ENCODE measurements at places on chromosomes 16 and 17.

- no peak overlapping the region for H3K4me3 ChIP-seq
- peaks cover 94% of the 10 kb centered on the region for H3K36me3 ChIP-seq
- no peak overlapping the region for H3K27ac ChIP-seq
- no peaks in the 10 kb centered on the region for H3K4me1 ChIP-seq
- H3K27me3 ChIP-seq, result no peaks in the 10 kb centered on the region
Measured at GRCh38 chr16:23406546-23407240, 46.3 kb downstream of the COG7 start.

GRCh38 chr16:87854053-87854906 is 15.0 kb downstream of the SLC7A5 start:
- DNase-seq, result no peak
- H3K27me3 ChIP-seq, result no peaks in the 10 kb centered on the region
- peaks cover 6% of the 10 kb centered on the region for H3K36me3 ChIP-seq
- H3K4me1 ChIP-seq, result peaks cover 4% of the 10 kb centered on the region
- H3K27ac ChIP-seq, result peak overlapping the region; percentile 35

- DNase-seq, result no peak
- no peak overlapping the region for H3K4me3 ChIP-seq
- no peaks in the 10 kb centered on the region for H3K36me3 ChIP-seq
- no peak overlapping the region for H3K27ac ChIP-seq
- peaks cover 16% of the 10 kb centered on the region for H3K27me3 ChIP-seq
Measured at GRCh38 chr17:79473876-79474440, 136.9 kb downstream of the RBFOX3 start.

DNA sequence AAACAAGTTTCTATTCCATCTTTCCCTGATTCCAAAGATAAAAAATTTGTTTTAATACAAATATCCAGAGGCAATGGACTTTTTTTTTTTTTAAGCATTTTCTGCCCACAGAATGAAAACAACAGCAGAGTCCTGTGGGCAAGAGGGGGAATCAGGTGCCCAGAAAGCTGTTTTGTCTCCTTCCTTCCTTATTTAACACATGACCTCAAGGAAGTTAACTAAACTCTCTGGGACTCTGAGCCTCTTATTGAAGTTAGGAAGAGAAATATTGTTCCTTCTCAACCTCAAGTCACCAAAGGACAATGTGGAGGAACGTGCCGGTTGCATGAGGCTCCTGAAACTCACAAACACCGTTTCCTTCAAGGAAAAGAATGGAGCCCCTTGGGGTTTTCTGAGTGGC is 34.9 kb downstream of the LITAF start:
- peaks cover 98% of the 10 kb centered on the region for H3K36me3 ChIP-seq
- DNase-seq, result no peak
- H3K4me3 ChIP-seq, result no peak overlapping the region
- peaks cover 30% of the 10 kb centered on the region for H3K4me1 ChIP-seq
- peak overlapping the region; percentile 9 for H3K27ac ChIP-seq

- H3K4me3 ChIP-seq, result peak overlapping the region; percentile 1
- no peak for DNase-seq
- H3K4me1 ChIP-seq, result peaks cover 6% of the 10 kb centered on the region
- H3K27me3 ChIP-seq, result no peaks in the 10 kb centered on the region
- H3K36me3 ChIP-seq, result peaks cover 13% of the 10 kb centered on the region
Measured at GRCh38 chr16:2253293-2253692, 1.9 kb upstream of the ECI1 start.

- H3K4me3 ChIP-seq, result no peak overlapping the region
- H3K36me3 ChIP-seq, result no peaks in the 10 kb centered on the region
Measured at GRCh38 chr16:26189536-26189935, 497.8 kb downstream of the HS3ST4 start.

- H3K27ac ChIP-seq, result no peak overlapping the region
- H3K4me3 ChIP-seq, result no peak overlapping the region
- DNase-seq, result no peak
- H3K27me3 ChIP-seq, result no peaks in the 10 kb centered on the region
- H3K36me3 ChIP-seq, result no peaks in the 10 kb centered on the region
Measured at GRCh38 chr16:59697236-59697635, 963.1 kb upstream of the GOT2 start.

GRCh38 chr16:11916524-11917285 is 949 bp upstream of the GSPT1 start:
- peak overlapping the region; percentile 89 for H3K27ac ChIP-seq
- DNase-seq, result no peak
- H3K27me3 ChIP-seq, result no peaks in the 10 kb centered on the region
- H3K36me3 ChIP-seq, result no peaks in the 10 kb centered on the region
- peak overlapping the region; percentile 90 for H3K4me3 ChIP-seq

- no peak for DNase-seq
- H3K36me3 ChIP-seq, result no peaks in the 10 kb centered on the region
- H3K4me3 ChIP-seq, result no peak overlapping the region
- peaks cover 7% of the 10 kb centered on the region for H3K4me1 ChIP-seq
- peaks cover 10% of the 10 kb centered on the region for H3K27me3 ChIP-seq
Measured at GRCh38 chr17:73285916-73286862, 24.5 kb upstream of the CPSF4L start.

DNA sequence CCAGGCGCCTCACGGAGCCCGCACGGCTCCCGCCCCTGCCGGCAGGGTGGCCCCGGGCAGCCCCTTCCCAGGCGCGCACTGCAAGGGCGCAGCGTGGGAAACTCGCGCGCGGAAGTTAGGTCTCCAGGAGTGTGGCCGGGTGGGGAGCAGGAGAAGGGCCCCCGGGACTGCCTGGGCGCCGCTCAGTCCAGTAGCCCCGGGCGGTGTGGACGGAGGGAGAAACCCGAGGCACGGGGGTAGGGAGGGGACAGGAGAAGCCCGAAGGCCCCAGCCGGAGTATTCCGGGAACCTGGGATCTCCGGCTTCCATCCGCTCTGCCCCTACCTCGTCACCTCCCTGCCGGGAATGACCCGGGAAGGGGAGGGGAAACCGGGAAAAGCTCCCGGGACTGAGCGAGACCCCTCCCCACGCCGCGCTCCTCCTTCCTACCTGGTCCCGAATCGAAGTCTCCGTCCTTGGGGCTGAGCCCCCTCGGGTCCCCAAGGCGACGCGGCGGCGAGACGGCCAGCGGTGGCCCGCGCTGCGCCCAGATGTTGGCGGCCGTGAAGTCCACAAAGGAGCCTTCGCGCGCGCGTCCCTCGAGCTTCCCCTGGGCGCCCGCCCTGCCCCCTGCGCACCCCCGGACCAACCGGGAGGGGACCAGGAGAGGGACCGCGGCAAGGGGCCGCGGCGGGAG is 418 bp downstream of the SOCS3 start:
- DNase-seq, result peak; percentile 48
- H3K4me3 ChIP-seq, result peak overlapping the region; percentile 75
- no peak overlapping the region for H3K27ac ChIP-seq
- H3K36me3 ChIP-seq, result peaks cover 1% of the 10 kb centered on the region

- peak overlapping the region; percentile 100 for H3K27ac ChIP-seq
- H3K4me3 ChIP-seq, result peak overlapping the region; percentile 94
- peaks cover 19% of the 10 kb centered on the region for H3K36me3 ChIP-seq
- peaks cover 87% of the 10 kb centered on the region for H3K4me1 ChIP-seq
- DNase-seq, result no peak
- no peaks in the 10 kb centered on the region for H3K27me3 ChIP-seq
Measured at GRCh38 chr17:49741009-49741691, 22.8 kb downstream of the FAM117A start.

DNA sequence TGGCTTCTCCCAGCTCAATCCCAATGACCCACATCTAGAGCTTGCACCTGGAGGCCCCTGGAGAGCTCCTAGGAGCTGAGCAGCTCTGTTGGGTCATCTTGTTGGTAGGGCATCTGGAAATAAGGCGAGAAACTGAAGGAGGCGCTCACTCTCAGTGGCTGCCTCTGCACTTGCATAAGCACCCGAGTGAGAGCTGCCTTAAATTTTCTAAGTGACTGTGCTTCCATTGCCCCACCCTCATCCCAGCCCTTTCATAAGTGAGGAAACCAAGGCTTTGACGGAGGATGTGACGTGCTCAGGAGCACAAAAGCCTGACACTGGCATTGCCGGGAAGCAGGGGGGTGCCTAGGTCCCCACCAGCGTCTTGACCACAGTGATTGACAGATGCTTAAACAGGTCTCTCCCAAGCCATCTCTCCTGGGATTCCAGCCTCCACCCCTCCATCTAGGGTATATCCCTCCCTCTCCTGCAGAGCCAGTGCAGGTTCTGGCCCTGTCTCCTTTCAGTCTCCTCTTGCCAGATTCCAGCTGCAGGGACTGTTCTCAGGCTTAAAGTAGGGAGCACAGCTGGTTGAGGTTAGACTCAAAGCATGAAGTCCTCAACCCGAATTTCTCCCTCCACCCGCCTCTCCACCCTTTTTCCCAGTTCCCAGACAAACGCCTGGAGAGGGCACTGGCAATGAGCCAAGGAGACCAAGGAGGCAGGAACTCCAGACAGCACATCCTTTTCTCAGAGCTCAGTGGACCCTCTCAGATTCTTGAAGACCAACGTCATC is 113.7 kb downstream of the IRX5 start:
- H3K36me3 ChIP-seq, result no peaks in the 10 kb centered on the region
- H3K27ac ChIP-seq, result no peak overlapping the region
- H3K27me3 ChIP-seq, result peaks cover 8% of the 10 kb centered on the region
- H3K4me1 ChIP-seq, result no peaks in the 10 kb centered on the region
- no peak for DNase-seq

- H3K36me3 ChIP-seq, result no peaks in the 10 kb centered on the region
- H3K27ac ChIP-seq, result no peak overlapping the region
- H3K4me1 ChIP-seq, result no peaks in the 10 kb centered on the region
- DNase-seq, result no peak
- peaks cover 5% of the 10 kb centered on the region for H3K27me3 ChIP-seq
Measured at GRCh38 chr16:52568983-52569690, 22.2 kb upstream of the TOX3 start.

- no peak for DNase-seq
- no peak overlapping the region for H3K27ac ChIP-seq
- no peaks in the 10 kb centered on the region for H3K27me3 ChIP-seq
- no peaks in the 10 kb centered on the region for H3K36me3 ChIP-seq
- peaks cover 5% of the 10 kb centered on the region for H3K4me1 ChIP-seq
- H3K4me3 ChIP-seq, result no peak overlapping the region
Measured at GRCh38 chr16:89187770-89188392, 12.5 kb downstream of the SLC22A31 start.

GRCh38 chr16:70483426-70483825 is 29.0 kb downstream of the FCSK start:
- no peak overlapping the region for H3K4me3 ChIP-seq
- H3K36me3 ChIP-seq, result peaks cover 47% of the 10 kb centered on the region
- no peaks in the 10 kb centered on the region for H3K4me1 ChIP-seq
- no peaks in the 10 kb centered on the region for H3K27me3 ChIP-seq

DNA sequence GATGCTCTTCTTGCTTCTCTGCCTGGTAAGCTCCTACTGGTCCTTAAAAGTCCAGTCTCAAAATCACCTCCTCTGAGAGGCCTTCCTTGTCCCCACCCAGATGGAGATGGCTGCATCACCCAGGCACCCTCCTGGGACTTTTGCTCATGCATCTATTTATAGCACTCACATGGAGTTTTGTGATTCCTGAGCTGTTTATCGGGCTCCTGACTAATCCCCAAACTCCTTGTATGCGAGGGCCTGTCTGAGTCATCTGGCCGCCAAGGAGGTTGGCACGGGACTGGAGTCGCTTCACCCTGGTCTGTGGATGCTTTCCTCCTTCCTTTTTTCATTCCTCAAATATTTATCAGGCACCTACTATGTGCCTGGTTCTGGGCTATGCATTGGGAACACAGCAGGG is 2.3 kb upstream of the MAP2K3 start:
- peak overlapping the region; percentile 55 for H3K27ac ChIP-seq
- no peaks in the 10 kb centered on the region for H3K27me3 ChIP-seq
- no peak for DNase-seq
- no peaks in the 10 kb centered on the region for H3K36me3 ChIP-seq
- peak overlapping the region; percentile 53 for H3K4me3 ChIP-seq

GRCh38 chr16:88938777-88939244 is 38.2 kb downstream of the CBFA2T3 start:
- peaks cover 31% of the 10 kb centered on the region for H3K27me3 ChIP-seq
- DNase-seq, result no peak

- no peak overlapping the region for H3K4me3 ChIP-seq
- peaks cover 93% of the 10 kb centered on the region for H3K4me1 ChIP-seq
- no peak for DNase-seq
- H3K36me3 ChIP-seq, result peaks cover 7% of the 10 kb centered on the region
Measured at GRCh38 chr17:59357219-59357697, 25.8 kb downstream of the YPEL2 start.

- no peaks in the 10 kb centered on the region for H3K36me3 ChIP-seq
- no peaks in the 10 kb centered on the region for H3K27me3 ChIP-seq
- H3K4me3 ChIP-seq, result no peak overlapping the region
- H3K4me1 ChIP-seq, result no peaks in the 10 kb centered on the region
- no peak overlapping the region for H3K27ac ChIP-seq
Measured at GRCh38 chr16:6081320-6081976, 983.9 kb upstream of the EEF2KMT start.

DNA sequence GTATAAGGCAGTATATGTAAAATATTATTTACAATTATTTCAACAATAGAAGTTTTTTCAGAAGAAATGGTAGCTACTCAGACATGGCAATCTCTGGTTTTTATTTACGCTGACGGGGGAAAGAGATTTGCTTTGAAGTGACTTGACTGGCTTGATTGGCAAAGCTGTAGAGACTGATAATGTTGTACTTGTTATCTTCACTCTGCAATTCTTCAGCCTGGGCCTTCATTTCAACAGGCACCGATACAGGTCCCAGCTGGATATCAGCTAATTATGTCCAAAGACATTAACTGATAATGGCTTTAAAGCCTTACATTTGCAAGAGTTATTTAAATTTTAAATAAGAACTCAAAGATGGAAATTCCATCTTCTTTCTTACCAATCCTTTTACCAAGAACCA is 151.4 kb upstream of the HS3ST3A1 start:
- H3K27ac ChIP-seq, result no peak overlapping the region
- H3K27me3 ChIP-seq, result no peaks in the 10 kb centered on the region
- H3K4me3 ChIP-seq, result no peak overlapping the region
- DNase-seq, result no peak

DNA sequence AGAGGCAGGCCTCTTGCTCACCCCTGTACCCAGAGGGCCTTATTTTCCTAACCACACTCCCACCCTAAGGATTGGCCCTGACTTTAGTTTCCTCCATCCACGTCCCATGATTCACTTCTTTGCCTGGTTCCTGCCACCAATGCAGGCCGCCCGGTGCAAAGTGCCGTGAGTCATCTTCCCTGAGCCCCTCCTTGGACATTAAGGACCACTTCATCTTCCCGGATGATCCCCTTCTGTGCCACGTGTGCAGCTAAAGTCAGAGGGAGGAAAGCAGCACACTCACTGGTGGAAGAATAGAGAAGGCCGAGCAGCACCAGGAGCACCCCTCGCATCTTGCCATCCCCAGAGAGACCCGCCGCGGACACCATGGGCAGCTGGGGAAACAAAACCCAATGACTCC is 1.4 kb downstream of the PRSS54 start:
- no peak overlapping the region for H3K27ac ChIP-seq
- no peak overlapping the region for H3K4me3 ChIP-seq

- H3K36me3 ChIP-seq, result peaks cover 7% of the 10 kb centered on the region
- H3K27me3 ChIP-seq, result no peaks in the 10 kb centered on the region
- H3K4me1 ChIP-seq, result peaks cover 11% of the 10 kb centered on the region
- H3K27ac ChIP-seq, result peak overlapping the region; percentile 37
- no peak overlapping the region for H3K4me3 ChIP-seq
- DNase-seq, result no peak
Measured at GRCh38 chr17:4090898-4091297, 51.9 kb downstream of the ZZEF1 start.

- no peak overlapping the region for H3K4me3 ChIP-seq
- H3K27me3 ChIP-seq, result no peaks in the 10 kb centered on the region
- H3K27ac ChIP-seq, result no peak overlapping the region
- H3K36me3 ChIP-seq, result no peaks in the 10 kb centered on the region
Measured at GRCh38 chr17:53818271-53818670, 4.5 kb upstream of the KIF2B start.

Data from naive thymus-derived CD8-positive, alpha-beta T cell (primary cell).